ENCODE measurements at places on chromosomes 4 and X.

GRCh38 chr4:125515016-125515415 lies 200.3 kb downstream of the FAT4 start:
- DNase-seq = no peak

GRCh38 chrX:112450810-112451209 lies 228.9 kb downstream of the LHFPL1 start:
- no peak for DNase-seq

- DNase-seq = peak; percentile 36
Observed at GRCh38 chrX:14032406-14032805, 2.7 kb upstream of the GEMIN8 start.

DNA sequence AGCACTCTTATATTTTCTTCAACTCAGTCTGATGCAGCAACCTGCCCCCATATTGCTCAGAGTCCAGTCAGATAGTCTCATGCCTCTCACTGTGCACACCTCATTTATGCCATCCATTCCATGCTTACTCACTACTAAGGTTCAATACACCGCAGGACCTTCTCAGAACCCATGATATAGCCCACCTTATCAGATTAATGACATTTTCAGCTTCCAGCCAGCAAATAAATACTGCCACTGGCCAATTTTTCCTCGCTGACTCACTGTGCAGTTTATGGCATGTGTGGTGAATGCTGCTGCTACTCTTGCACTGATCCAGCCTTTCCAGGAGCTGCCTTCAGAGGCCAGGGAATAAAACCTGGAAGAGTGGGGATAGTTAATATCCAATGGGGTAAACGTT lies 380.6 kb upstream of the SPOCK3 start:
- no peak for DNase-seq

DNA sequence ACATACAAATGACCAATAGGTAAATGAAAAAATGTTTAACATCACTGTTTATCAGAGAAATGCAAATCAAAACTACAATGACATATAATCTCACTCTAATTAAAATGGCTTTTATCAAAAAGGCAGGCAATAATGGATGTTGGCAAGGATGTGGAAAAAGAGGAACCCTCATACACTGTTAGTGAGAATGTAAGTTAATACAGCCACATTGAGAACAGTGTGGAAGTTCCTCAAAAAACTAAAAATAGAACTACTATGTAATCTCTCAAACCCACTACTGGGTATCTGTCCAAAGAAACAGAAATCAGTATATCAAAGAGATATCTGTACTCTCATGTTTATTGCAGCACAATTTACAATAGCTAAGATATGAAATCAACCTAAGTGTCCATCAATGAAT lies 165.9 kb upstream of the HHIP start:
- no peak for DNase-seq

GRCh38 chr4:26020083-26020668 lies 106.2 kb downstream of the SMIM20 start:
- no peak for DNase-seq

DNA sequence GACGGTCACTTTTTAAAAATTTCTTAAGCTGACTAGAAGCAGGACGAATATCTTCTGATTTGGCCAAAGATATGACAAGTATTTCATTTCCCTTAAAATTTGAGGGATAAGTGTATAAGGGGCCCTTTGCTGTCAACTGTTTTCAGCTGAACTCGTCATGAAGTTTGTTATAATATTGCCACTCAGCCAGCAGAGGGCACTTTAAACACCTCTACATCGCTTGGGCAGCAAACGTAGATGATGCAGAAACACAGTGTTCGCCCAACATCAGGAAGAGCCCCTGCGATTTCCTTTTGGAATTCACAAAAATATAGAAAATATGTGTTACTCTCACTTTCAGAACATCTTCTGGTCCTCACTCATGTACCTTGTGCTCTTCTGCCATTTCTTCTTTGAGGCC lies 435.7 kb upstream of the FMR1 start:
- DNase-seq = no peak

DNA sequence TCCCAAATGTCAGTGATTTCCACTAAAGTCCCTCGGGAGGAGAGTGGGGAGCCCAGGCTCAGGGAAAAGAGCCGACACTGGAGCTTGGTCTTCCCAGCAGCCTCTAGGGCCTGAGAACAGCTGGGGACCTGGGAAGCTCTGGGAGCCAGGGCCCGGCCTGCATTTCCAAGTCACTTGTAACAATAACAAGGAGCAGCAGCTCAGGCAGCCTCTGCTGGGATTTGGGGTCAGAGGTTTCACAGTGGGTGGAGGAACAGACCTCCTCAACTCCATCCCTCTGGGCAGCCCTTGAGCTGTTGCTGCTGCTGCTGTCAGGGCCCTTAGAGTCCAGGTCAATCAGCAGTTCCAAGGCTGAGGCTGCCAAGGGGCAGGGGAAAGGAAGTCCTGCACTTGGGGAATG lies 11.1 kb downstream of the STARD8 start:
- DNase-seq = no peak

DNA sequence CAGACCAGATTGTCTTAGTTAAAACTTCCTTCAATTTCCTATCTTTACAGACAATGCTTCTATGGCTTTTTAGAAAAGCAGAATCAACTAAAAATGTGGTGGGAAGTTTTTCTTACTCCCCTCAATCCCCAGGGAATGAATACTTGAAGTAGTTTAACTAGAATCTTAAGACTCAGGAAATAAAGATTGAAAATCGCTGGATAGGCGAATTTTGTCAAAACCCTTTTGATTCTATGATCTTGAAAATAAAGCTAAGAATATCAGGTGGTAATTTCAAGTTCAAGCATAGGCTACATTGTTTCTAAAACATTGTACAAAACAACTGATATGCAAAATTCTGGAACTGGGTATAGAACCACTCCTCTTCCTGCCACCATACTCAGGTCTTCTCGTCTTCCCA lies 276.5 kb upstream of the GK2 start:
- DNase-seq = no peak

DNA sequence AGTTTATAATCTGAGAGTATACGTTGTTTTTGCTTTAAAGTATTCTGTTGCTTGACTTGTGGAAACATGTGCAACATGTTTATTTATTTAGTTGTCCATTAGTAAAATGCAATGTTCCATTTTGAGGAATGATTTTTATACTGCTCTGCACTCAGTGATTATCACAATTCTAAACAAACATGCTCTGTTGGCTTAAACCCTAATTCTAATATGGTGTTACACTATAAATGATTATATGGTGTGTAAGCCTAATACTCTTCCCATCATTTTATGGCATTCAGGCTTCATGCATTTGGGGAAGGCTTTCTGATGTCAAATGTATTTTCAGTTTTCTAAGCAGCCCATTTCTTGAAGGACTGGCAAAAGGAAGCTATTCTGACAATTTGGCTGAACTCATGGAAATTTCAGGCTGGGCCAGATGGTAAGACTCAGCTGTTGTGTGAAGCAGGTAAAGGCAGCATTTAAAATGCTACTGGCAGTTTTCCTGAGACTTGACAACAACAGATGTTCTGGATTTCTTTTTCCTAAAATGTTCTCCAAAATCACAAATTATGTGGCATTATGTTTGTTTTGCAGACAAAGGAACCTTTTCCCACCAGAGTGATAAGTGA lies 336.7 kb upstream of the GNPDA2 start:
- DNase-seq = no peak

DNA sequence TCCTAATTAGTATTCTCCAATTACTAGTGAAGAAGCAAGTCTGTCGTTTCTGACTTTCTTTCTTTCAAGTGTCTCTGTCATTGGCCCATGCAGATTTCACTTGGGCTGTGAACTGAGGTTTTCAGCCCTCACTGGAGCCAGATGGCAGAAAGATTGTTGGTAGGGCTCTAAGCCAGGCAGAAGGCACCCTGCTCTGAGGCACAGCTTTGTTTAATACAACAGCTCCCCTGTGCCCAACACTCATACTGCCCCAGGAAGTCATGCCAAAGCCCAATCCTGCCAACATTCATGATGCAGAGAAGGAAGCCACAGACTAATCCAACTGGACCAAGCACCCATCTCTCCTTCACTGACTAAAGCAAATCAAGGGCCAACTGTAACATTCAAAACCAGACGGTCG lies 117.1 kb upstream of the FRG1 start:
- DNase-seq = no peak

DNA sequence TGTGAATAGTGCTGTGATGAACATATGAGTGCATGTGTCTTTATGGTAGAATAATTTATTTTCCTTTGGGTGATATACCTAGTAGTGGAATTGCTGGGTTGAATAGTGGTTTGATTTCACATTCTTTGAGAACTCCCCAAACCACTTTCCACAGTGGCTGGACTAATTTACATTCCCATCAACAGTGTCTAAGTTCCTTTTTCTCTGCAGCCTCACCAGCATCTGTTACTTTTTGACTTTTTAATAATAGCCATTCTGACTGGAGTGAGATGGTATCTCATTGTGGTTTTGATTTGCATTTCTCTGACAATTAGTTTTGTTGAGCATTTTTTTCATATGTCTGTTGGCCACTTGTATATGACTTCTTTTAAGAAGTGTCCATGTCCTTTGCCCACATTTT lies 29.1 kb downstream of the JADE3 start:
- no peak for DNase-seq

DNA sequence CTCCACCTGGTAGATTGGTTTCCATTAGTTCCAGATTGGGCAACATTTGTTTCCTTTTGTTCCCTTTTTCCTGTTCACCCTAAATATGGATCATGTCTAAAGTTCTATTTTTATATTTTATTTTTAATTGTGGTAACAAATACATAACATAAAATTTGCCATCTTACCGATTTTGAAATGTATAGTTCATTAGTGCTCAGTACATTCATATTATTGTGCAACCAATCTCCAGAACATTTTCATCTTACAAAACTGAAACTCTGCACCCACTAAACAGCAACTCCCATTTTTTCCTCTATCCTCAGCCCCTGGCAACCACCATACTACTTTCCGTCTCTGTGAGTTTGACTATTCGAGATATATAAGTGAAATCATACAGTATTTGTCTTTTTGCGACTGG lies 14.2 kb upstream of the RPS6KA3 start:
- no peak for DNase-seq

DNA sequence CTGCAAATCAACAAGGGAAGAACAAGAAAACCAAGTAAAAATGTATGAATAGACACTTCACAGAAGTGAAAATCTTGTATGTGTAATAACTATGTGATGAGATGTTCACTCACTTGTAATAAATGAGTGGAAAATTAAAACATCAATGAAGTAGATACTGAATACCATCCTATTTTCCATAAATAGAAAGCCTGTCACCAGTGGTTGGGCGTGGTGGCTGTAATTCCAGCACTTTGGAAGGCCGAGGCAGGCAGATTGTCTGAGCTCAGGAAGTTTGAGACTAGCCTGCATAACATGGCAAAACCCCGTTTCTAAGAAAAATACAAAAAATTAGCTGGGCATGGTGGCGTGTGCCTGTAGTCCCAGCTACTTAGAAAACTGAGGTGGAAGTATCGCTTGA lies 53.5 kb upstream of the SOD3 start:
- no peak for DNase-seq

DNA sequence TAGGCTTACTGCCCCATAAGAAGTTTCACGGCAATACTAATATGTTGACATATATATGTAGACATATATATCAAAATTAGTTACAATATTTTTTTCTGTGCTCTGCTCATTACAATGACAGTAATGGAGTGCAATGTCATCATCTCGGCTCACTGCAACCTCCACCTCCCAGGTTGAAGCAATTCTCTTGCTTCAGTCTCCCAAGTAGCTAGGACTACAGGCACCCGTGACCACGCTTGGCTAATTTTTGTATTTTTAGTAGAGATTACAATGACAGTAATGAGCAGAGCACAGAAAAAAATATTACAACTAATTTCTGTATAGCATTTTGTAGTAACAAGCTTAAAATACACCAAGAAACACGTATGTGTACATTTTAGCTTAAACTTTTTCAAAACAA lies 7.6 kb downstream of the EIF4E start:
- DNase-seq = no peak

- no peak for DNase-seq
Observed at GRCh38 chr4:23219779-23220408, 527.2 kb downstream of the GBA3 start.

GRCh38 chr4:89899152-89899551 lies 4.5 kb downstream of the MMRN1 start:
- no peak for DNase-seq

- no peak for DNase-seq
Observed at GRCh38 chrX:1902901-1903235, 288.0 kb downstream of the ASMT start.

DNA sequence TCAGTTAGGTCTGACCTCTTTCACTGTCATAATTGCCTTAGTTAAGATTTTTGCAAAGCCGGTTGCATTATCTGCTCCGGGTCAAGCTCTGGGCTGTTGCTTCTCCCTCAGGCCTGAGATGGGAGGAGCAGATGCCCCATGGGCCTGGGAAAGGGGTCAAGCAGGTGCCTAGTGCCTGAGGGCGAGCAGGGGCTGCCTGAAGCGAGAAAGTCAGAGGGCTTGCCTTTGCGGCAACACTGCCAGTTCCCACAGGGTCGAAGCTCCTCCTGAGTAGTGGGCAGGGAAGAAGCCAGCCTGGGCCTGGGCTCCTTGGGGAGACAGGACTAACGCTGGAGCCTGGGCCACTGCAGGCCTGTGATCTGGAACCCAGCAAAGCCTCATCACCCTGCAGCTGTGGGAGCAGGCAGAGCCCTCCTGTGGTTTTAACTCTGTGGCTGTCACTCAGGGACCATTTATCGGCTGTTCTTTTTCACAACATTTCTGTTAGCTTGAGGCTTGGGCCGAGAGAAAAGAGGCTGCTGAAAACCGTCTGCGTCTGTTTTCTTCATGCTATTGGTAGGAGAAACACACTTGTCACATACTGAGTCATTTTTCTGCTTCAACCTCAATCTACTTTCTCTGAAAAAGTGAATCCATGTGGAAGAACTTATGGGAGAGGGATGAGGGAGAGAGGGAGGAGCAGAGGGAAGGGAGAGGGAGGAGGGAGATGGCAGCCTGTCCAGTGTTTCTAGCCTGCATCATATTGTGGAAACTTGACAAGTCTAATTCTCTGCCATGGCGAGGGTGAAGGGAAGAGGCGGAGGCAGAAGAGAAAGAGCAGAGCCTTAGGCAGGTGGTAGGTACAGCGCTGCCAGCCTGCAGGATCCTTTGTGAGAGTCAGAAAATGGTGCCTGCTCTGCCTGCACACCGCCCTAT lies 68.4 kb downstream of the RHOH start:
- DNase-seq = no peak
